ENCODE measurements at places on chromosomes 4 and X.

DNA sequence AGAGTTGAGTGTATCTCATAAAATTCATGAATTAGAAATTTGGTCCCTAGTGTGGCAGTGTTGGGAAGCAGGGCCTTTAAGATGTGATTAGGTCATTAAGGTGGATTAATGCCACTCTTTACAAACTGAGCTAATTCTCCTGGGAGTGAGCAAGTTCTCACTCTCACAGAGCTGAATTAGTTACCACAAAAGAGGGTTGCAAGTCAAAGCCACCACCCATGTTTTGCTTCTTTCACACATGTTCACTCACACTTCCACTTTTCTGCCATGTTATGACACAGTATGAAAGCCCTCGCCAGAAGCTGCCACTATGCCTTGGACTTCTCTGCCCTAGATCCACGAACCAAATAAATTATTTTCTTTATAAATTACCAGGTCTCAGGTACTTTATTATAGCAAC lies 332.1 kb downstream of the ARAP2 start:
- no peak for DNase-seq

DNA sequence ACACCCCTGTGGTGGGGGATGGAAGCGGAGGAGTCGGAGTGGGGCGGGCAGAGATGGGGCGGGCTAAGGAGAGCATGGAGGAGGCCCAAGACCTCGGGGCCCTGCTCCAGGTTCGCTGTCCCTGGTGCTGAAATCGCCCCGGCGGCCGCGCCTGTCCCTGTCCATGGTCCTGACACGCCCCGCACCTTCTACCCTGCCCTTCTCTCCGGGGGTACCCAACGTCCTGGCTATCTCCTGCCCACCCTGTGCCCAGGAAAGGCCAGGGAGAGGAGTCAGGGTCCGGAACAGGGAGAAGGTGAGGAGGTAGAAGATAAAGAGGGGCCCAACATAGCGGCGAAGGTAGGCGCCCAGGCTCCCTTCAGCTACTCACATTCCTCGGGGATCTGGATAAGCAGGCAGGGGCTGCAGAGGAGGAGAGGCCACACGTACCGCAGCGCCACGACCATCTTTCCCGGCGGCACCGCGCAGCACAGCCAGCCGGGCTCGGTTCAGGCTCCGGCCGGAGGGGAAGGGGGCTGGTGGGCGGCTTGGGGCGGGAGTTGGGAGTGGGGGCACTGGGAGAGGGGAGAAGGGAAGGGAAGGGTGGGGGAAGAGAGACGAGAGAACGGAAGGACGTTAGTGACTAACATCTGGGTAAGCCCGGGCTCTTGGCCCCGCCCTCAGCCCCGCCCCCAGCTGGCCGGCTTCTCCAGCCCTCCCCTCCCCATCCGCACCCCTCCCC lies 10.4 kb downstream of the L1CAM start:
- DNase-seq = peak; percentile 63

DNA sequence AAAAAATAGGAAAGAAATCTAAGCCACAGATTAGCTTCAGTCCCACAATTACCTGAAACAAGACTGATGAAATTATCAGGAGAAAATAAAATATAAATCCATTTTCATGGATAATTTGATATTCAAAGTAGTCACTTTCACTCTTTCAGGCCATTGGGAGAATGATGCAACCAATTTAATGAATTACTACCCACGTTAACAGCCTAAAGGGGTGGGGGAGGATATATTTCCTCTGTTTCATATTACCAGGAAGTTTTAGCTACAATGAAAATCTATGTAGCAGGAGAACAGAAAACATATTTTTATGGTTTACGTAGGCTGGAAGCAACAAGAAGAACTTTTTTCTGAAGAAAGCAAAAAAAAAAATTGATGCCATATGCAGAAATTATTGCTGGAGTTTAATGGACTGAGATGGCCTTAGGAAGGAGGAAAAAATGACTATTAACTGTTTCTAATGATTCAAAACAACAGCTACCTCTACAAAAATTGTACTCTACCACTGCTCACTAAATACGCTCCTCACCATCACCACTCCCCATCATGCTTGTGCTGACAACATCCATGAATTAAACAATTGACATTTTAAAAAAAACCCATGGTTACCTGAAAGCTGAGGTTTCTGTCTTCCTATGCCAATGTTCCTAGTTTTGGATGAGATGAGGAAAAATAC lies 100.9 kb downstream of the CXXC4 start:
- DNase-seq = no peak

DNA sequence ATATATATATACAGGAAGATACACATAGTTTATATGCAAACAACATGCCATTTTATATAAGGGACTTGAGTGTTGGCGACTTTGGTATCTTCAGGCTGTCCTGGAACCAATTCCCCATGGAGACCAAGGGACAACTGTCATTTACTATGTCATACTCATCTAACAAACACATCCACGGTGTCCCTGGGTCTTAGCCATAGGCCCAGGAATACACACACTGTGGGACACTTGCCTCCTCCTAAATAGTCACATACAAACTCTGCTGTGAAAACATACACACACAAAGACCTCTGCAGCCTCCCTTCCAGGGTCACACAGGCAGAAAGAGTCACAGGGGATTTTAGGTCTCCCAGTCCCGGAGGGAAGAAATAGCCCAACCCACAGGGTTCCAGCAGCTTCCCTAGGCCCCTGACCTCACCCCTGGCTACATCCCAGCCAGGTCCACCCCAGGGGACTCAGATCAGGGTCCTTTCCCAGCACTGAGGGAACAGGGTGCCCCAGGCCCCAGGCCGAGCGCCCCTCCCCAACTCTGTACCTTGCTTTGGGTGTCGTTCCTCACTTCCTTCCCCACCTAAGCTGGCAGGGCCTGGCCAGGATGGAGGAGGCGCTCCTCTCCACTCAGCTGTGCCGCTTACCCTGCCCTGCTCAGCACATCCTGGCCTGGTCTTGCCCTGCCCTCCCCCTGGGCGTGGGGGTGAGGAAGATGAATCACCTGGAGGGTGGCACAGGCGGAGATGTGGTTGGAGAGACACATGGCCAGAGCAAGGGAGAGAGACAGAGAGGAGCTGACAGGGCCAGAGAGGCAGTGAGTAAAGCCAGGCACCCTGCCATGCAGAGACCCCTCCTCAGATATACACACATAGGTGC lies 21.8 kb downstream of the FGD1 start:
- DNase-seq = no peak

DNA sequence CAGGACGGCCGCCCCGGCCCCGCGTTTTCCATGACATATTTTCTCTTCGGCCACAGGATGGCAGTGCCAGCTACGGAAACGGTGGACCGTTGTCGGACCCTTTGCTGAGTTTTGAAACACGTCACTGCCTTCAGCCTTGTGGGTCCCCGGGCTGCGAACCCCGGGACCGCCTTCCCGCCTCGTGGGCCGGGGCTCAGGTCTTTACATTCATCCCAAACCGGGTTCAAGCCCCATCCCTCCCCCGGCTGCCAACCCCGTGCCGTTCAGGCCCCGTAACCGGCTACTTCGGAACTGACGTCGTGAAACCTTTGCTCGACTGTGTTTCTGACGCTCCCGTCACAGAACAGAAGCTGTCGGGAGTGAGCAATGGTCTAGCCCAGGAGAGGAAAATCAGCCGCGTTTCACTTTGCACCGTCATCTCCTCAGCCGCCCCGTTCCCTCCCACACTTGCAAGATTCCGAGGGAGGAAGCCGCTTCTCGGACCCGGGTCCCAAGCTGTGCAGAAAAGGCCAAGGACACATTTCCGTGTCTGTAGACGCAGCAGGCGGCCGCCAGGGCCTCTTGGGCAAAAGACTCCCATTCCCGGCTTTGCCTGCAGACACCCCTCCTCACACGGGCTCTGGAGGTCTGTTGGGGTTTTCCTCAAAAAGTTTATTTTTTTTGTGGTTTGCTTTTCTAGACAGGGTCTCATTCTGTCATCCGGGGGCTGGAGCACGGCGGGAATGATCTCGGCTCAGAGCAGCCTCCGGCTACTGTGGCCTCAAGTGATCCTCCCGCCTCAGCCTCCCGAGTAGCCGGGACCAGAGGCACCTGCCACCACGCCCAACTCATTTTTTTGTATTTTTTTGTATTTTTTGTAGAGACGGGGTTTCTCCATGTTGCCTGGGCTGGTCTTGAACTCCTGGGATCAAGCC lies 41.4 kb upstream of the PPP2R3B start:
- peak; percentile 10 for DNase-seq

GRCh38 chr4:184911310-184911709 lies 85.5 kb upstream of the ACSL1 start:
- DNase-seq = no peak

DNA sequence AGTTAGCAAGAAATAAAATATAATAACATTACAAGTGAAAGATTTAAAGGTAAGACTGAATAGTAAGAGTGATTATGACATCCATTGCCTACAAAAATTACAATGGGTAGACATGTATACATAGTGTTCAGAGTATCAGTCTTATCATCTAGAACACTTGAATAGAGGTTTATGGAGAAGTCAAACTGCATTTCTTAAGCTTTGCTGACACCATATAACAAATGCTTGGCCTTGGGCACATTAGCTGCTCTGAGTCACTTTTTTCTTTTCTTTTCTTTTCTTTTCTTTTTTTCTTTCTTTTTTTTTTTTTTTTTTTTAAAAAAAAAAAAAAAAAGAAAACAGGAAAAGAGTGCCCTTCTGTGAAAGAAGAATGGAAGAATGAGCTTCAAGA lies 220.0 kb downstream of the SPCS3 start:
- no peak for DNase-seq

- DNase-seq = no peak
Observed at GRCh38 chr4:128221586-128221985, 66.0 kb downstream of the PGRMC2 start.

- DNase-seq = no peak
Observed at GRCh38 chr4:103204111-103204510, 6.0 kb upstream of the CENPE start.
